CD4-positive, alpha-beta T cell treated with Interleukin-4 for 4 hours (primary cell): ENCODE measurements at places on chromosomes 6 and 20.

DNA sequence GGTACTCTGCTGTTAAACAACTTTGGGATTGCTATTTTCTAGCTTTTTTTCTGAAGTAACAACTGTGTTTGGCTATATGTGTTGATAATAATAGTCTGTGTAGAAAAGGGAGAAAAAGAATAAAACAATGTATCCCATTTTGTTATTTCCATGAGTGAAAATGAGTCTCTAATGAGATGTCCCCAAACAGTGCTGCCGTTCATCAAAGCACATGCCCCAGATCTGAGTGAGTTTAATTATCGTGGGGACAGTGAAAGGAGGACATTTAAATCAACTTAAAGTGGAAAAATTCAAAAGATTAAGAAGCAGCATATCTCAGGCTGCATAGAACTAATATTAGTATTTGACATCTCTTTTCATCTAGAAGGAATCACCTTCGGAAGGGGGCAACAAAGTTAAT lies 59.6 kb downstream of the NCOA7 start:
- DNase-seq, result no peak

- DNase-seq, result no peak
Observed at GRCh38 chr6:1739680-1740079, 130.0 kb downstream of the FOXC1 start.

DNA sequence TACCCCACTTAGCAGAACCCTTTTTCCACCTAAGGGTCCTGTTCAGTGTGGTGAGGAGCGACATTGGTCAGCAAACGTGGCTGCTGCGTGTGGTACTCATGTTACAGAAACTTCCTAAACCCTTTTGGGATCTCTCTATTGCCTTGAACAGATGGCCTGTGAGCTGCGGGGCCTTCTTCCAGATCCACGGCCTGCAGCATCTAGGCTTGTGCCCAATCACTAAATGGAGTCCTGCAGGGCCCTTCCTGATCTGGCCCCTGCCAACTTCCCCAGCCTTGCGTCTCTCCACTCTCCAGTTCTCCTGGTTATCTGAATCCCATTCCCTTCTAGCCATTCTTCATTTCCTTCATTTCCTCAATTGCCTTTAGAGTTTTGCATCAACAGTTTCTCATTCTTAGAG lies 85.6 kb downstream of the PDE7B start:
- DNase-seq, result no peak

DNA sequence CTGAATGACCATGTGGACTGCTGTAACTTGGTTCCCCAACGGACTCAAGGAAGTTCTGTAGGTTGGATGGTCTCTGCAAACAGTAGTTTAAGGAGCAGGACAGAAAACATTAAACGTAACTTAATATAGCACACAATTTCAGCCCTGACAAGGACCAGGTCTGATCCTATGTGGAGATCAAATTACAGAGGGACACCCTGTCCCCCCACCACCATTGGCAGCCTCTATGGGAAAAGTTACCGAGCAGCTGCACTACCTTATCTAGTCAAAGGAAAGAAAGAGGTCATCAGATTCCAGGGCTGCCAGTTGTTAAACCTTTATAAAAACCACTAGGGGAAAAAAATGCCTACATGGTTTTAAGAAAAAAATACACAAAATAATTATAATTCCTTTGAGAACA lies 191.5 kb upstream of the RSPO3 start:
- DNase-seq, result no peak
